Activated T-helper 1 cell treated with anti-CD3 and anti-CD28 coated beads, Interleukin-2, amount 50 U/mL, for 16 hours (primary cell): ENCODE measurements at places on chromosomes 6 and 20.

DNA sequence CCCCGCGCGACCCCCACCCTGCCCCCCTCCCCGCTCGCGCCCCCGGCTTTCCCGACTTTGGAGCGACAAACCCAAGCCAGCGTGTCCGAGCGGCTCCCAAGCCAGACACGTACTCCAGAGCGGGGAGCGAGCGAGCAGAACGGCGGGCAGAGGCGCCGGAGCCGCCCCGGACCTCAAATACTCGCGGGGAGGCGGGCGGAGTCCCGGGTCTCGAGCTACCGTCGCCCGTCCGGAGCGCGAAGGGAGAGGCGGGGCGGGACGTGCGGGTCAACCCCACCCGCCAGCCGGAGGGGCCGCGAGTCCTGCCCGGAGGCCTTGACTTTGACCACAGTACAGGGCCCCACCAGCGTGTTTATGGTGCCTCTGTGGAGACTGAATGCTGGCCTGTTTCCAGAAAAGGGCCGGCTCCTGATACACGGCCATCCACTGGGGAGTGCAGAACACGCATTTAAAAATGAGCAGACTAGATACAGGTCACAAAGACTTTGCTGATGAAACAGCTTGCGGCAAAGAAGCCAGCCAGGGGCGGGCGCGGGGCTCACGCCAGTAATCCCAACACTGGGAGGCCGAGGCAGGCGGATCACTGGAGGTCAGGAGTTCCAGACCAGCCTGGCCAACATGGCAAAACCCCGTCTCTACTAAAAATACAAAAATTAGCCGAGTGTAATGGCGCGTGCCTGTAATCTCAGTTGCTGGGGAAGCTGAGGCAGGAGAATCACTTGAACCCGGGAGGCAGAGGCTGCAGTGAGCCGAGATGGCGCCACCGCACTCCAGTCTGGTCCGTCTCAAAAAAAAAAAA, at the start of gene SERPINB6:
SERPINB6 (minus strand) TSS at position 148 of the 799 bp plus-strand sequence. CDS start 12,235 bp downstream, outside the sequence.
- DNase-seq: no peak

DNA sequence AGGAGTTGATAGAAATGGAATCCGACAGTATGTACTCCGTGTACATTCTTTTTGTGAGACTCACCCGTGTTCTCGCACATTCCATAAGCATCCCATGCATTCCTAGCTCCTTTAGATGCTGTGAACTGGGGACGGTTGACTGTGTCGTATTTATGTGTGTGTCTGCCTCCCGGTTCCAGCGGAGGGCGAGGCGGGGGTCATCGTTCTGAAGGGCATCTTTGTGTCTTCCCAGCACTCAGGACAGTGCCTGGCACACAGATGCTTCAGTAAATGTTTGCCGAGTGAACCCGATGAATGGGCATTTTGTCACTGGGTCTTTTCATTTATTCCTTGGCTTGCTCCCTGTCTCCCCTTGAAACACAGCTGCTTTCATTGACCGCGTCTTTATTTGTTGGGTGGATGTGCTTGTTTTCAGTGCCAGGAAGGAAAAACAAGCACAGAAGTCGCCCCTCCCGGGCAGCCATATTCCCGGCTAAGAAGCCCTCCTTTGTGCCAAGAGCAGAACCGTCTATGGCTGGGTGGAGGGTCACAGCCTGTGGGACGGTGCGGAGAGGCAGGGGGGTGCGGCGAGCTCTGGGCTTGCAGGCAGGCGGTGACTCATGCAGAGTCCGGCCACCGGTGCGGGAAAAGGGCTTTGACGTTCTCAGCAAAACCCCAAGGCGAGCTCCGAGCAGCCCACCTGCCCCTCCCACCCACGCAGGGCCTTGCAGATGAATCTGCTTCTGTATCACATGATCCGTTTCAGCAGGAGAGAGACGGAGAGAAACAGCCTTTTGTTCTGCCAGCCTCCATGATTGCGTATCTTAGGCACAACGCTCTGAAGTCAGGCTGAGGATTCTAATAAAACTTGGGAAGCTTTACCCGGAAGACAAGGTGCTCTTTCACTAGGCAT, 11.2 kb upstream of the PSMG4 start:
- no peak for DNase-seq

DNA sequence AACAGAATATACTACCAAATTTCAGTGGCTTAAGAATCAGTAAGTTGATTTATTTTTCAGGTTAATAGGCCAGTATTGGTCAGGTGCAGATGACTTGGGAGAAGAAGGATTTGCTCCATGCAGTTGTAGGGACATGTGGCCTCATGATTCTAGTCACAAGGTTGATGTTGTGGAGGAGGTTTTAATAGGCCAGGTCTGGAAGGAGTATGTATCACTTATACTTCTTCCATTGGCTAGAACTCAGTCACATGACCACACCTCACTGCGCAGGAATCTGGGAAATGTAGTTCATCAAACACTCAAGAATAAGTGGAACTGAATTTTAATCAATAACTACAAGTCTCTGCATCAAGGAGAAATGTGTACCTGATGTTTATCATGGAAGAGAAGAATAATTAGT, 281.5 kb upstream of the QKI start:
- no peak for DNase-seq

GRCh38 chr6:159063549-159063948, 18.8 kb upstream of the TAGAP start:
- DNase-seq: no peak

GRCh38 chr20:32485770-32486478, 99.2 kb downstream of the NOL4L start:
- DNase-seq: no peak

- no peak for DNase-seq
Measured at GRCh38 chr6:8551386-8551785, 116.0 kb upstream of the SLC35B3 start.

- DNase-seq: no peak
Measured at GRCh38 chr20:51529081-51529681, 13.3 kb downstream of the NFATC2 start.

DNA sequence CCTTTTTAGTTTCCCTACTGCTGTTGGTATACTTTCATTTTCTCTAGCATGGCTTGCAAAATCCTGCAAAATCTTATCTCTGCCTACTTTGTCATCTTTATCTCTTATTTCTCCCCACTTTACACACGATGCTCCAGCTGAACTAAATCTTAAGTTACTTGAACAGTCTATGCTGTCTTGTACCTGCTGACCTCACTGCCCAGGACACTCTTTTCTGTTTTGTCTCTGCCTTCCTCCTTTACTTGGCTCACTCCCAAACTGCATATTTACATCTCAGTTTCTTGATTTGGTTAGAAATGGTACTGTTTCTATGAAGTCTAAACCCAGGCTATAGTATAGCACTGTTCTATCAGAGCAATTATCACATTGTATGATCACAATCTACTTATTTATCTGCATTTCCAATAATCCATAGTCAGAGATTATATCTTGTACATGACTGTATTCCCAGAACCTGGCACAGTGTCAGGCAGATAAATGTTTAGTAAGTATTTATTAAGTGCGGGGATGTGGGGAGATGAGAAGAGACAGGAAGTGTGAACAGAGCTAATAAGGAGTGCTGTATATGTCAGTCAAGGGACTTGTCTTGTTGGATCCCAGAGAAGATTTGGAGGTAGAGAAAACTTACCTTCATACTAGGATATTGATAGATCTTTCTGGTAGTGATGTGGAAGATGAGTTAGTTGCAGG, 57.6 kb downstream of the ADGRG6 start:
- DNase-seq: no peak

DNA sequence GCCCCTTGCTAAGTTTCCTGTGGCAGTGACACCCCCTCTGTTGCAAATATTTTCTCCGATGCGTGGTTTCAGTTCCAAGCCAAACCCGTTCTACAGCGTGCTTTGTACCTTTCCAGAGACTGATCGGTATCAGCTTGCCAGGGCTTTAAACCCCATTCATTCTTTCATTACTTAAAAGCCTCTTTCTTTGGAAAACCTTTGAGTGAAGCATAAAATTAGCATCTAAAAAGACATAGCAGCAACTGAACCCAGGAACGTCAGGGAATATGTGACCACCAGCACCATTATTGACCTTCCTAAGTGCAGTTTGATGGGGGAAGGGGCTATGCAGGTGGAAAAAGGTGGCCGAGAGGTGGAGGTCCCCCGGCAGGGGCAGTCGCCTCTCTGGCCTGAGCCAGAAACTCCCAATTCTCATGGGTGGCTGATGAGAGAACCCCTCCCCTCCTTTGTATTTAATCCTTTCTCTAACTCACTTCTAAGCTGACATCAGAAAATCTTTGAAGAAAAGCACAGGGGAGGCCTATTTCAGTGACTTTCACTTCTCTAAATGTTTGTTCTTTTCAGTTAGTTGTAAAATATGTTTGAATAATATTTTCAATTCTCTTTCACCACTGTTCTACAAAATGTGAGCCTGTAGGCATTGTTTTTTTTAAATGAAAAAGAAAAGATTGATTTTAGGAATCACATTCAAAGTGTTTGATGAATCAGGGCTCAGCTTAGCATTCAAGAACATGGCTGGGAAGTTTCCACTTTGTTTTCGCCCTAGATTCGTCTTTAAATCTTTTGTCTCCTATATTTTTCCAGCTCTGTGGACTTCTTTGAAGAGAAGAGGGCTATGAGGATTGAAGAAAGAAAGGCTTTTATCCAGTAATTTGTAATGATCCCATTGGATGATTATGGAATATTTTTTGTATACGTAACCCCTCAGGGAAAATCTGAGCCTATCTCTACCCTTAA, 89.2 kb downstream of the RSPH3 start:
- DNase-seq: no peak

GRCh38 chr6:85347812-85348211, 102.1 kb upstream of the NT5E start:
- no peak for DNase-seq

DNA sequence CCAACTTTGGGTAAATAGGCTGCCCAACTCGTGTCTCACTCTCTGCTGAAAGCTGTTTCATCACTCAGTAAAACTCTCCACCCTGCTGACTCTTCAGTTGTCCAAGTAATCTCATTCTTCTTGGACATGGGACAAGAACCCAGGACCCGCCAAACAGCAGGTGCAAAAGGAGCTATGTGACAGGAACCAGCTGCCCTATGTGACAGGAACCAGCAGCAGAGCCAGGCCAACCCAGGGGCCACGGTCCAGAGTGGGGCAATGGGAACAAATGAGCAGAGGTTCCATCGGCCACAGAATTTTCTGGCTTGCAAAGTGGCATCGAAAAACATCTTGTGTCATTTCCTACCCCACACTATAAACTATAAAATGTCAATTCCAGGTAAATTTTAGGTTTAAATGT, 56.5 kb downstream of the MOXD1 start:
- DNase-seq: no peak

DNA sequence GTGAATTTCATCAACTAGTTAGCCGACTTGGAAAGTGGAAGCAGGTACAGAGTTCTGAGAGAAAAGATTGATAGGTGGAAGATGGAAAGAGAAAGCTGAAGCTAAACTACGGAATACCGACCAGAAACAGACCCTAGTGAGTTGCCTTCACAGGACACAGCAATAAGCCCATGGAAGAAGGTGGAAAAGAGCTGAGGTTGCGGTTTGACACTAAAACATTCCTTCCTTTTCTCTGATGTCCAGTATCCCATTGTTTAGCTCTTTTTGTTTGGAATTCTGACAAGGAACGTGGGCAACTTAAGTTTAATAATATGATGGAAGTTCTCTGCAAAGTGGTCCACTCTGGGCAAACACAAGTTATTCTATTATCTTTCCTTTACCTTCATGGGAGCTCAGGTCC, 110.1 kb upstream of the ADTRP start:
- DNase-seq: no peak

DNA sequence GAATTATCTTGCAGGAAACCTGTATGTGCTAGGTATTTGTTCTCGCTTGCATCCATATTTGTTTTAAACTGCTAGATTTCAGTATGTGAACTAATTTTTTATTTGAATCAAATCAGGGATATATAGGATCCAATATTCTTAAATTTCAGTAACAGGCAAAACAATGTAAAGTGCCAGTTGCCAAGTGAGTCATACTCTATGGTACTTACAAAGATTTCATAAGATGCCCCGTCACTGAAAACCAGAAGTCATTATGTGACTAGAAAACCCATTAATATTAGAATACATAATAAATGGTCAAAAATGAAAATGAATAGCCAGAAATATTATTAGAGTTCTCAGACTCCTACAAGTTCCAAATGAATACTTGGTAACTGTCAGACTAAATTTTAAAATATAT, 481.2 kb downstream of the TFAP2A start:
- DNase-seq: no peak

GRCh38 chr6:113723182-113723581, 134.0 kb upstream of the MARCKS start:
- DNase-seq: no peak

DNA sequence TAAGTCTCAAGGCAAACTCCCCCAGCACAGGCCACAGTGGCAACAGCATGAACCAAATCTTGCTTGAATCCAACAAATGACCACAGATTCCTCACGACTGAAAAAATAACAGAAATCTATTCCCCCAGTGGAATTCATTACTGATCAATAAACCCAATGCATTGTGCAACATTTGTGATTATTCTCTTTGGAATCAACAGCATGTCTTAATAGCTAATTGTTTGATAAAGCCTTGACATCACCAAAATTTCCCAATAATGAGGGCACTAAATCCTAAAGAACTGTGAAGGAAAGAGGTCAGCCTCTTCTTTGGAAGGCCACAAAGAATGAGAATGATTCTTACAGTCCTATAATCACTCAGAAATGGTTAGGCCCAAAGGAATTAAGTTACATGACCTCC, 5.8 kb downstream of the SCML4 start:
- no peak for DNase-seq

GRCh38 chr6:100344761-100345160, 120.0 kb downstream of the SIM1 start:
- no peak for DNase-seq

GRCh38 chr6:143400258-143401067, 50.0 kb downstream of the ADAT2 start:
- DNase-seq: no peak

GRCh38 chr6:116994447-116994846, 117.4 kb downstream of the RFX6 start:
- DNase-seq: no peak

GRCh38 chr6:156841508-156841907, 64.3 kb downstream of the ARID1B start:
- no peak for DNase-seq

GRCh38 chr20:20019123-20019522, 2.0 kb downstream of the NAA20 start:
- DNase-seq: no peak

GRCh38 chr6:92377137-92377536, 1042.2 kb downstream of the EPHA7 start:
- DNase-seq: no peak
